ENCODE measurements at places on chromosomes 2 and 18.

- no peak for DNase-seq
These were observed 391.3 kb downstream of the CMPK2 start for GRCh38 chr2:6474161-6475140.

DNA sequence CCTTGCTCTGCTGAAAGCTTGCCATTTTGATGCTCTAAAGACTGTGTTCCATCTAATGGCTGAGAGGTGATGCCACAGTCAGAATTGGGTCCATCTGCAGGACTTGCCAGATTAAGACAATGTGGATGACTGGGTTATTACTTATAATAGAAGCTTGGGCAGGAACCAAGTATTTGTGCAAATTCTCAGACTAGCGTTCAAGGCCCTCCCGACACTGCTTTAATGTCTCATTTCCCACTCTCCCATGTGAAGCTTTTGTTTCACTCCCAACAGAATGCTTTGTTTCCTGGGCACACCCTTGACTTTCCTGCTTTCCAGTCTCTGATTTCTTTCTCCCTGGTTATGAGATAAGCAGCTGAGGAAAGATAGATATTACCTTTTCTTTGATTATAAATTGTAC is 215.8 kb downstream of the KCNS3 start:
- DNase-seq, result no peak

DNA sequence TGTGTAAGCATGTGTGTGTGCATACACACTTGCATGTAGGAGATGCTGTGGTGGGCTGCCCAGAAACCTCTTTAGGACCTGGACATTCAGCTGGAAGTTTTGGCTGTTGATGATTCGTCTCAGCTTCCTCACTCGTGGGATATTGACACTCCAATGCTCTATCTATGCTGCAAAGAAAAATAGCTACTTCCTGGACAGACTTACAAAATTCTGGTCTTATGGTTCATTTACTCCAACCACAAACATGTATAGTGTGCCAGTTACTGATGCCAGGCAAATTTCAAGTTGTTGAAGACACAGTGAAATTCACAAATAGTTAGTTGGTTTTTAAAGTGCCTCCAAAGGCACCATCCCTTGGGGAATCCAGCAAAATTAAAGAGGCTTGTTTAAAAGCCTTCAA is 882.6 kb downstream of the CPS1 start:
- no peak for DNase-seq

DNA sequence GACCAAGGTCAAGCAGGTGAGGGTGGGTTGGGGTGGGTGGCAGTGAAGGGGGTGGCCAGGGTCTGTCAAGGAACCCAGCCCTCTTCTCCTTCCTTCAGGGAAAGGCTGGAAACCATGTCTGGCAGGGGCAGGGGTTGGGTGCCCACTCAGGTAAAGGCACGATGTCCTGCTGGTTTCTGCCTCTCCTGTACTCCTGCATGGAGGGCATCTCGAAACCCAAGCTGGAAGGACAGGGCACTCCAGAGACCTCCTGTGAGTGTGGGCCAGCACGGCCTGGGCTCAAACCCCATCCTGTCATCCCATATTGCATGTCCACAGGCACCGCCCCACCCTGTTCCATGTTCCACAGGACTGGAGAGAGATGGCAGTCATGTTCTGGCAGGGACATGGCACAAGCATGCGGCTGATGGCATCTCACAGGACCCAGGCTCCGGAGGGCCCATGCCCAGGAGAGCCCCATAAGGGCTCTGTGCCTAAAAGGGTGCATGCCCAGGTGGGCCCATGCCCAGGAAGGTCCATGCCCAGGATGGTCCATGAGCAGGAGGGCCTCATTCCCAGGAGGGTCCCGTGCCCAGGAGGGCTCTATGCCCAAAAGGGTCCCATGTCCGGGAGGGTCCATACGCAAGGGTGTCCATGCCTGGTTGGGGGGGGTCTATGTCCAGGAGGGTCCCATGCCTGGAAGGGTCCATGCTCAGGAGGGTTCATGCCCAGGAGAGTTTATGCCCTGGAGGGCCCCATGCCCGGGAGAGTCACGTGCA is 6.4 kb downstream of the GPR35 start:
- no peak for DNase-seq

DNA sequence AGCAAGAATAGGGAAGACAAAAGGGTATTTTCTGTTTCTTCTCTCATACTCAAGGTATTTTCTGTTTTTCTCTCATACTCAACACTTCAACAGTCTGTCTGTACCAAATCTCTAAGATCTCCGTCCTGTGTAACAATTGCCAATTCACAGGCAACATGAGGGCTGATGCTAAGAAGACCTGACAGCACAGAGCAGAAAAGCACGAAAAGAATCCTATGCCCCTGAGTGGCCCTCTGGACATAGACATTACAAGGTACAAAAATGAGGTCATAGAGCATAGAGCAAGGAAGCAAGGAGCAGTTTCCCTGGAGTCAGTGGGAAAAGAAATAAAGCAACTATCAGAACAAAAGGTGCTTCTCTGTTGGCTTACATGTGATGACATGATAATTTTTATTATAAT is 1612.6 kb upstream of the CELF4 start:
- no peak for DNase-seq

- no peak for DNase-seq
These were observed 54.7 kb downstream of the DTNB start for GRCh38 chr2:25618676-25619075.

DNA sequence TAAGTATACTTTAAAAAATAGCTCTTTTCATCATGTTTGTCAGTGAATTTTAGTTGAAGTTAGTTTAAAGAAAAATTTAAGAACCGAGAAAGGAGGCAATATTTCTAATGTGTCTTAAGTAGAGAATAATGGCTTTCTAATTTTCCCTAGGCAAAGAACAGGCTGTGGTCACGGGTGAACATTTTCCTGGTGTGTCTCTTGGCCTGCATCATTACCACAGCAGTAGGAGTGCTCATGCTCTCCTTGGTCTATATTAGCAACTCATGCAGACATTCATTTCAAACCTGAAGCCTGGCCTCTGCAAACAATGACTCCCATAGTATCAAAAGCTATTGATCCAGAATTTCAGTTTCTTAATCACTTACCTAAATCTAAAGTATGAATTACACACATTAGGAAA is 57.4 kb downstream of the C18orf54 start:
- DNase-seq, result no peak

GRCh38 chr2:145769011-145769716 is 1249.2 kb upstream of the ZEB2 start:
- DNase-seq, result no peak

DNA sequence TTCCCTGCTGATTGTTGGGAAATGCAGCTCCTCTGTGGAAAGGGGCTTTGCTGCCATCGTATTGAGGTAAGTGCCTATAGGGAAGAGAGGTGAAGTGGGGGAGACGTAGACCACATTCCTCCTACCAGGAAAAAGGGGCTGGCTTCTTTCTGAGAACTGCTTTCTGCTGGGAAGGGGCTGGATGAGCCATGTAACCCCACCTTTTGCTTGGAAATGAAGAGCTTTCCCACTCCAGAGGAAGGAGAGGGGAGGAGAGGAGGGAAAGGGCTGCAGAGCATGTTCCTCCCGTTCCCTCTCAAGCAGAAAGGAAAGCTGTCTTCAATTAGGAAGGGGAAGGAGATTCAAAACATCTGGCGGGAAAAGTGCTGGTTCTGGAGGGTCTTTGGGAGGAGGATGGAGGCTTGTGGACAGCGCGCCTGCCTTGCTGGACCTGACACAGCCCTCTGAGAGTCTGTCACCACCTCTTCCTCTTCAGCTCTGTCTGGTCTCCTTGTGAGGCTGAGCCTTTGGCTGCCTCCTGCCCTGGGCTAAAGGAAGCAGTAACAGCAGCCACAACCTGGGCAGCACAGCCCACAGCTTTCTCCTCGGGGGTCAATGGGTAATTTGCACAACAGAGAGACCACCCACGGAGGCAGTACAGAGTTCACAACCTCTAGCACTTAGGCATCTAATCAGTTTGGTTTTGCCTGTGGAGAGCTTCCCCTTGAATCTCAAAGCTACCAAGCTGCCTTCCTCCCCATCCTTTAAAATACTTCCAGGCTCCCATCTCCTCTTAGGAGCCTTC is 410.0 kb upstream of the TNP1 start:
- no peak for DNase-seq

- no peak for DNase-seq
These were observed 42.4 kb downstream of the ITGB1BP1 start for GRCh38 chr2:9380702-9381628.

DNA sequence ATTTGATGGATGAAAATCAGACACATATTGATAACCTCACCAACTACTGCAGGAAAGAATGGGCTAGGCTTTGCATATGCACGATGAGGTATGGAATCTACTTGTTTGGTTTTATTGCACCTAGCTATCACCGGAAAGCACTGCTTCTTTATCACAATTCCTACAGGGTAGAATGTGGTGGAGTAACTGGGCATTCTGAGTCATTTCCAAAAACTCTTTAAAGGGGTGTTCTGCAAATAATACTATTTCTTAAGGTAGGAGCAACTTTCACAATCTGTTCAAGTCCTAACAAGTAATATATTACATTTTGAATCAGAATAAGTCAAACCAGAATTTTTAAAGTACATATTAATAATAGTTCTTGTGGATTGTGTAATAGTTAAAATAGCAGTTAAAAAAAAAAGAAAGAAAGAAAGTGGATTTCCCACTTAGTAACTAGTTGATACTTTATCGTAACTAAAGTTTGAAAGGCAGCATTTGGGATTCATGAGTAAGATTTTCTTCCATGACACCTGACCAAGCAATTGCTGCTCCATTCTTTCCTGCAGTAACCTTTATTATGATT is 40.5 kb downstream of the INO80C start:
- no peak for DNase-seq

DNA sequence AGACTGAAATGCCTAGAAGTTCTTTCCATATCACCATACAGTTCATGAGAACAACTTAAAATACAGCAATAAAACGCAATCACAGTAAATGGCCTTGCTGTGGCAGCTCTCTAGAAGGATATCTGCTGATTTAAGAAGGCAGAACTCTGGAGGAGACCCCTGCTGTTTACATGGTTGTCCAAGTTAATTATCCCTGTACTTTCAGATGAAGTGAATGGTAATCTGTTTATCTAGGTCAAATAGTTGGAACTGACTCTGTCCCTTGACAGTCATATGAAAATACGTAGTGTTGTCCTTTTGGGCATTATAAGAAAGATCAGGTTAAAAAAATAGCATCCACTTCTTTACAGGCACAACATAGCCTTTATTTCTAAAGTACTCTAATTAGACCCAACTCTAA is 115.6 kb downstream of the COLEC12 start:
- no peak for DNase-seq

DNA sequence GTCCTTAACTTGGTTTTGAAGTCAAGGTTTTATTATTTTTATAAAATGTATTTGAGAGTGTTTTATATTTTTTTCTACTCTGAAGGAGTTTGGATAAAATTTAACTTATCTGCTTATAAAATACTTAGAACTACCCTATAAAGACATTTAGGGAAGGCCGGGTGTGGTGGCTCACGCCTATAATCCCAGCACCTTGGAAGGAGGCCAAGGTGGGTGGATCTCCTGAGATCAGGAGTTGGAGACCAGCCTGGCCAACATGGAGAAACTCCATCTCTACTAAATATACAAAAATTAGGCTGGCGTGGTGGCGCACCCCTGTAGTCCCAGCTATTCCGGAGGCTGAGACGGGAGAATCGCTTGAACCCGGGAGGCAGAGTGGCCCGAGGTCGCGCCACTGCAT is 486.4 kb downstream of the DSC3 start:
- DNase-seq, result no peak

DNA sequence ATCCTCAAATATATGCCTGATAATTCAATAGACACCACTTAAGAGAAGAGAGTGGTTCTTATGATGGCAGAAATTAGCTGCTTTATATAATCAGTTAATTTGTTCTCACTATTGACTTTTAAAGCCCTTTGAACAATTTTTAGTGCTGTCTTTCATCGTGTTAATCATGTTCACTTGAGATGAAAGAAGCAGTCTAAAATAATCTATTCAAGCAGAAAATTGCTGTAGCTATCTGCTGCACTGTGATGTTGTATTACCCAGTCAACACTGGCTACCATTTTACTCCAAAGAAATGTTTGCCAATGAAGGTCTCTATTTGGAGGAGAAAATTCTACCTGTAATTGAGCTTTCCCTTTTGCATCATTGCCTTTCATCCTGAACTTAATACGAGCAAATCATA is 459.8 kb upstream of the FSIP2 start:
- DNase-seq, result no peak

DNA sequence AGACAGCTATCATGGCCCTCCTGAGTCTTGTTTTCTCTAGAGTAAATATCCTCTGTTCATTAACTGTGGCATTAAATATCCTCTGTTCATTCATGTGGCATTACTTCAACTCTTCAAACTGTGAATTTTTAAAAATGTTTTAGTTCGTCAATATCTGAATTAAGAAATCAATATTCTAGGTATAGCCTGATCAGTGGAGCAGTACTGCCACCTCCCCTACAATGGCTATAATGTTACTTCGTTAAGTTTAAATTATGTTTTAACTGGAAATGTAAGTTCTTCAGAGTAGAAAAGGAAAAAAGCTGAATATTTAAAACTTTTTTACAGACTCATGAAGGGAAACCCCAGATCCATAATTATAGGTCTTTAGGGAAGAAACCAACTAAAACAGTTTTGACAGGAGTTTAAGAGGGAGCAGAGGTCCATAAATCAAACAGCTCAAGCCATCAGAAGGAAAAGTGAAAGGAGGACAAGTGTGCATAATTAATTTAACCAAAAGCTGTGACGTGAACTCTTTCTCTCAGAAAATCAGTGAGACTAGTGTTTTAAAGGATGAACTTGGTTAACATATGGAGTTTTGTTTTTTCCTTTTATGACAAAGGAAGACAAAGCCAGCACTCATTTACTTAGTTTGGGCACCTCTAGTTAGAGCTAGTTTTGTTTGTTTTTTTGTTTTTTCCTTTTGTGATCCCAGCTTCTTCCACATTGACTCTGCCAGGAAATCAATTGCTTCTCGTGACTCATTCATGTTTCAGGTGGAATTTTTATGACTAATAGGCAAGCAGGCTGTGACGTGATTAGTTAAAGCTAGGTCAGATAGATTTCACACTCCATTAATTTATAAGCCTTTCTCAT is 44.9 kb downstream of the RBBP8 start:
- DNase-seq, result no peak

- no peak for DNase-seq
These were observed 690.2 kb upstream of the POU3F3 start for GRCh38 chr2:104163611-104164130.

DNA sequence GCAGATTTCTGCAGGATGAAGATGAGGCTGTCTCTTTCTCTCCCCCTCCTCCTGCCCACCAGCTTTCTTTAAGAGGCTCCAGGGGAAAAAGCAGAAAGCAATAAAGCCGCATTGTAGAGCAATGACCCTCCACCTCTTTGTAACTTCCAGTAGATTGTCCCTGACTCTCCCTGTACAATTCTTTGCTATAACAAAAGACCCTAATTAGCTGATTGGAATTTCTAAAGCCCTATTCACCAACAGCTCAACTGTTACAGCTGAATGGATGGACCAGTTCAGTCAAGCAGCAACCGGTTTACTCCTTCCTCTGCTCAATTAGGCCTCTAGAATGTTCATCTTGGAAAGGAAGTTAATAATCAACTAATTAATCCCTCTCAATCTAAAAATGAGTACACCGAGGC is 301.0 kb downstream of the STK39 start:
- DNase-seq, result no peak

- DNase-seq, result no peak
These were observed 453.0 kb downstream of the ARHGAP15 start for GRCh38 chr2:143582046-143582747.
